ENCODE measurements at places on chromosomes 6 and 20.

- DNase-seq: no peak
These were observed 9.4 kb downstream of the PCK1 start for GRCh38 chr20:57570145-57570850.

- DNase-seq: peak; percentile 52
These were observed 386.9 kb downstream of the CDH4 start for GRCh38 chr20:61638802-61639585.

DNA sequence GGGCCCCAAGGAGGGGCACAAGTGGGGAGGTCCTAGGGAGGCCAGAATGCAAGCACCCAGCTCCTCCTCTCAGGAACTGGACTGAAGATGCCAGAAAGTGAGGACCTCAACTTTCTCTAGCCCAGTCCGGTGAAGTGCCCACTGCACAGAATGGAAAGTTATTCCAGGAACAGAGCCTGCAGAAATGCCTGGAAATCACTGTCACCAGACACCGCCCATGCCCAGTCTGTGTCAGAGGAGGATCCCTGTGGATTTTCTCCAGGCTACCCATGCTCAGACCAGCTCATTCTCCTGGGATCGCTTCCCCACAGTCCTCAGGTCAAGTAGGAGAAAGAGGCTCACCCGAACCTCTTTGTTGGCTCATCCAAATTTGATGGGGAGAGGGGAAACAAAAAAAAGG lies 6.5 kb downstream of the PRPH2 start:
- DNase-seq: no peak

GRCh38 chr20:36647196-36648121 lies 1.5 kb upstream of the SLA2 start:
- no peak for DNase-seq

- no peak for DNase-seq
These were observed 166.4 kb upstream of the IRAK1BP1 start for GRCh38 chr6:78700991-78701390.

DNA sequence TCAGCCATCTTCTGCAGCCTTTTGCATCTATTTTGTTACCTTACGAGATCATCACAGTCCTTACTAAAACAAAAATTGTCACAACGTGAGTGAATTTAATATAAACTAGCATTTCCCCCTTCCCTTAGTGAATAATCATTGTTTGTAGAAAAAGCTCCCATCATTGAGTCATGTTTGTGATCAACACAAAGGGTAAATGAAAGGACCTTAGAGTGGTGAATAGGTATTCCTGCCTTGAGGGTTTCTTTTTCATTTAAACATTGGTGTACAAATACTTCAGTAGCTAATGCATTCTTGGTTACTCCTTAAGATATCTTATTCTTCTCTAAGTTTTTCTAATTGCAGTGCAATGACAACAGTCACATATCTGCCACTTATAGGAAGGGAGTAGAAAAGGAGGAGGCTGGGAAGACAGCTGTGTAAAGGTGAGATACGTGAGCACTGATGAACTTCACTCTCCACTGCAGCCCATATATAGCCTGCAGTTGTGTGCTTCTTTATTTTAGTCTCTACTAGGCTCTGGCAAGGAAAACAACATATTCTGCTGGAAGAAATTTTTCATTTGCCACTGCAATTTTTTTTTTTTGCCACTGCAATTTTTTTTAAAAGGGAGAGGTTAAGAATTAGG lies 27.8 kb downstream of the ADGRG6 start:
- DNase-seq: no peak

- no peak for DNase-seq
These were observed 433.9 kb upstream of the MAP3K7 start for GRCh38 chr6:91020744-91021143.

DNA sequence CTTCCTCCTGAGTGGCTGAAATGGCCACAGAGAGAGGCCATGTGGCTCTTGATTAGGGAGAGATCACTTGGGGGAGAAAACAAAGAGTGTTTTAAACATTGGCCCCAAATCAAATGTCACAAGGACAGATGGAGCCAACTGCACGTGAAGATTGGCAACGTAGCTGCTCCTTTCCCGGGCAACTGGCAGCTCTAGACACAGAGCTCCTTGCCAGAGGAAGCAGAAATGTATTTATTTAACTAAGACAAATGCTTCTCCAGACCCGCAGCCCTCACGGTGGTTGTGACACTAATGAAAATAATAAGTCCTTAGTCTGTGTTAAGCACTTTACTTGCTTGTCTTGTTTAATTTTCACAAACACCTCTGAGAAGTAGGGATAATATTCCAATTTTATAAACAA lies 49.6 kb upstream of the DSN1 start:
- no peak for DNase-seq

- no peak for DNase-seq
These were observed 5.4 kb downstream of the SLC17A3 start for GRCh38 chr6:25868436-25869183.

- no peak for DNase-seq
These were observed 35.6 kb upstream of the ZBP1 start for GRCh38 chr20:57655809-57656155.

- DNase-seq: peak; percentile 72
These were observed 137.2 kb downstream of the MAP3K4 start for GRCh38 chr6:161128680-161129196.

DNA sequence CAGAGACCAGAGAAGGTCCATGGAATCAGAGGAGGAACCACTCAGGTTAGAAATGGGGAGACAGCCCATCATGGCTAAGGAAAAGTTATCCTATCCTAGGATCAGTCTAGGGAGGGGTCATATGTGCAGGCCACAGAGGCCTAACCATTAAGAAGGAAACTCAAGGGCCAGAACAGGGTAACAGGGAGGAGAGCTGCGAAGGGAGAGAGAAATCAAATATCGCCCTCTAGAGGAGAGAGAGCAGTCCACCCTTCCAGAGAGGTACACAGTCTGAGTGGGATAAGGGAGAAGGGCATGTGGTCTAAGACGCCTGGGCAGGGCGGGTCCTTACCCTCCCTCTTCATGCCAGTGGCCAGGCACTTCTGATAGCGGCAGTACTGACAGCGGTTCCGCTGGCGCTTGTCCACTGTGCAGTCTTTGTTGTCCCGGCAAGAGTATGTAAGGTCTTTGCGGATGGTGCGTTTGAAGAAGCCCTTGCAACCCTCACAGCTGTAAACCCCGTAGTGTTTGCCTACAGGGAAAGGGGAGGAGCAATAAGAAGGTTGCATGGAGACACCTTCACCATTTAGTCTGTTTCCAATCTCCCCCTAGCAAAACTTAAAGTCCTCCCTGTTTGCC lies 2.9 kb downstream of the RXRB start:
- DNase-seq: peak; percentile 63

DNA sequence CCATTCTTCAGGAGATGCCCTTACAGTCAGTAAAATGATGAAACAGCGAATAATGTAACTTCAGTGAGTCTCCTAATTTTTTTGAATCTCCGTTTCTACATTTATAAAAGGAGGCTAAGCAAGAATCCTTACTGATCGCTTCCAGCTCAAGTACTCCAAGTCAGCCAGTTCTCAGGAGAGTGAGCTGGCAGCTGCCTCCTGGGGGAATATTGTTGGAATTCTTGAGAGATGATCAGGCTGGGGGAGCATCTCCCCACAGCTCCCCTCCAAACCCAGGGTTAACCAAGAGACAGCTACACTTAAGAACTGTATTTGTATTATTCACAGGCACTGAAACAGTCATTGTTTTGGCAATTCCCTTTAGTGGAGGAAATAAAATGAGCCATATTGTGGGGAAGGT lies 89.1 kb upstream of the PCSK2 start:
- no peak for DNase-seq

Data from HCEC 1CT (cell line).